Stimulated activated CD8-positive, alpha-beta memory T cell treated with anti-CD3 and anti-CD28 coated beads, Interleukin-7, amount 100 ng/mL, for 48 hours (primary cell): ENCODE measurements at places on chromosomes 3 and 15.

DNA sequence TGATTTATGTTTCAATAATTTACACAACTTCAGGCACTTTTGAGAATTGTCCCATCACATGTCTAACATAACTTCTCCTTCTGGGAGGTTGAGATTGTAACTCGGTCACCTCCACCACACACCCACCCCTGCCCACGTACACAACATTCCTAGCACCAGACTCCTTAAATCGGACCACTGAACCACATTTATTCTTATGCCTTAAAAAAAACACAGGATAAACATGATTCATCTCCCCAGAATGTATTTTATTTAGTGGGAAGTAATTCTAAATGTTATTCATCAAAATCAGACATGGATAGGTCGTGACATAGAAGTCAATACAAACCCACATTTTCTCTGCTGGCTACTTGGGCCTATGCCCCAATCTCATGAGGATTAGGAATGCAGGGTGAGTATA lies 3.0 kb downstream of the SNTN start:
- no peak for DNase-seq

DNA sequence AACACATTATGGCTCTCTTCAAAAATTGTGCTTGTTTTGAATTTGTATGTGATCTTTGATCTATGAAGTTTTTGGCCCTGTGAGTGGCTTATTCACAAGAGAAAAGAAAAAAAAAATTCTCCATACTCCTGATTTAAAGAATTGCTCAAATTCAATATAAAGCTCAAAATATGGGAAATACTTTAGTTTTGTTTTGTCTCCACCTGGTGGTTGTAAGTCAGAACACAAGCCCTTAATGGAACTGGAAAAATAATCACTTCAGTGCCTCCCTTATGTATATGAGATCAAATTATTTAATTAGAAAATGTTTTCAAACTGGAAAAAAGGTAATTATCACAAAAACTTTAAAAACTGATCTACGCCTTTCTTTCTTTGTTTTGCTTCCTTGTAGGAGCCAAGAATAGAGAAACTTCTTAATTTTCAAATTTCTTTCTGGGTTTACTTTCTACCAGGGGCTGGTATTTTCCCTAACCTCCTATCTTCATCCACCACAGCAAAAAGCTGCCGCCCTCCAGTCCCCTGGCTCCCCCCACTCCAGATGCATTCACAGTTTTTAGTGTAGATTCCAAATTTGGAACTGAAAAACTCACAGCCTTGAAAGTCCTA lies 50.6 kb downstream of the SERP1 start:
- DNase-seq, result no peak

GRCh38 chr3:99499235-99500158 lies 138.9 kb upstream of the COL8A1 start:
- DNase-seq, result no peak

DNA sequence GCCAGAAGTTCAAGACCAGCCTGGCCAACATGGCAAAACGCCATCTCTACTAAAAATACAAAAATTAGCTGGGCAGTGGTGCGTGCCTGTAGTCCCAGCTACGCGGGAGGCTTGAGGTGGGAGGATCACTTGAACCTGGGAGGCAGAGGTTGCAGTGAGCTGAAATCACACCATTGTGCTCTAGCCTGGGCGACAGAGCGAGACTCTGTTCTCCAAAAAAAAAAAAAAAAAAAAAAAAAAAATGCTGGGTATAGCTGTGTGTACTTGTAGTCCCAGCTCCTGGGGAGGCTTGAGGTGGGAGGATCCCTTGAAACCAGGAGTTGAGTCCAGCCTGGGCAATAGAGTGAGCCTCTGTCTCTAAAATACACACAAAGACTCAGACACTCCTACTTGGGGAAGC lies 32.0 kb downstream of the PPP1R2 start:
- no peak for DNase-seq

GRCh38 chr3:40720863-40721262 lies 196.1 kb downstream of the ZNF621 start:
- DNase-seq, result no peak

- no peak for DNase-seq
These were observed 11.5 kb downstream of the PLA2G4F start for GRCh38 chr15:42144841-42145375.

DNA sequence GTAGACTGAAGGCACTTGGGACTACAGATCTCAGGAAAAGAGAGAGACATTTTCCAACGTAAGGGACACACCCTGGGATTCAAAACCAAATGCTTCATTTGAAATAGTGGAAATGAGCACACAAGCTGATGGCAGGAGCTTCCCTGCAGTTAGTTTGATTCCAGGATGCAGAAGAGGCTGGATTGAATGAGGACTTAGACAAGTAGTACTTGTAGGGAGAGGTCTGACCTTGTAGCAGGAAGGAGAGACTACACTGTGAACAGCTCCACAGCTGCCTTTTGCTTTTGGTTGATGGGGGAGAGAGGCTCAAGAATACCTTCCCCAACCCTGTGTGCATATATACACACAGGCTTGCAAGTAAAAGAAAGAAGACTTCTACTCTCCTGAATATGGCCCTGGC lies 51.5 kb downstream of the PDE8A start:
- no peak for DNase-seq

DNA sequence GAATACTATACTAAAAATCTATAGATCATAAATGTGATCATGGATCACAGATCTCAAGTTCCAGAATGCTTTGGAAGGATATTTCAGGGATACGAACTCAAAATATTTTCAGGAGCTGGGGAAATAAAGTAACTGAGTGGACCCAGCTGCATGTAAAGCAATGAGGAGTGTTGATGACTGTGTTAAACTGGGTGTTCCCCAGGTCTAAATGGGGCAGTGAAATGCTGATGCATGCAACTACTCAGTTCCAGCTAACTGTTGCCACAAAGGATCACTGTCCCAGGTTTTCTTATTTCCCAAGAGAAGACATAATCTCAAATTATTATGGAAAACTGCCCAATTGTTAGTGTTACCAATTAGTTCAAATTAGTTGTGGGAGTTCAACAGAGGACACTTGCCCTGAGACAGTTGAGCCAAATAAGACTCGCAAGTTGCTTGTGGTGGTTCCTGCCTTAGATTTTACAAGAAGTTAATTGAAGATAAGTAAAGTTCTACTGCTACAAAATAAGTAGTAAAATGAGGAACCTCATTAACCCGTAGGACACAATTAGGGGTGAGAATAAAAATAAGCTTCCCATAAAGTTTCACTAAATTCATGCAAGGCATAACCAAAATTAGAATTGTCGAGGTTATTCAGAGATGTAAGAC lies 66.3 kb upstream of the IL12A start:
- no peak for DNase-seq

DNA sequence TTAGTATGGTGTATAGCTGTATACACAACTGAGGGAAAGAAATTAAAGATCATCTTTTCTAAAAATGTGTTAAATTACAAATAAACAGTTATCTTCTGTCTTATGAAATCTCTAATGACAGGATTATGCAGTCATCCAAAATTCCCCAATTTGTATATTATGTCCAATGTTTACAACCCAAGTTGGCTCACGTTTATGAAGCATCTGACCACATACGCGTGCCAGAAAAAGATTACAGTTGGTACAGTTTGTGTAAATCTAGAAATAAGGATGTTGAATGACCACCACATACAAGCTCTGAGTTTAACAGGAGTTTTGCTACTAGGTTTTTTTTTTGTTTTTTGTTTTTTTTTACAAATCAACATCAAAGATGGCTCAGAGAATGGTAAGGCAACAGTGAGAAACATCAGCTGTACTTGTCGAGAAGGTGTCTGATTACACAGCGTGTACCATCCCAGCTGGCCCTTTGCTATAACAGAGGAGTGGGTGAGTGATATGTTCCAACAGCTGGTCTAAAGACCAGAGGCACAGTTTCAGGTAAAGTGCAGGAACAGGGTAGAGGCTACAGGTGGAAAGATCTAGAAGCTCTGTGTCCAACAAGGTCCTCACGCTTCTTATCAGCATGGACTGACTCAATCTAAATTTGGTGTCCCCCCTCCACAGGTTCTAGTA lies 47.1 kb downstream of the USF3 start:
- no peak for DNase-seq

DNA sequence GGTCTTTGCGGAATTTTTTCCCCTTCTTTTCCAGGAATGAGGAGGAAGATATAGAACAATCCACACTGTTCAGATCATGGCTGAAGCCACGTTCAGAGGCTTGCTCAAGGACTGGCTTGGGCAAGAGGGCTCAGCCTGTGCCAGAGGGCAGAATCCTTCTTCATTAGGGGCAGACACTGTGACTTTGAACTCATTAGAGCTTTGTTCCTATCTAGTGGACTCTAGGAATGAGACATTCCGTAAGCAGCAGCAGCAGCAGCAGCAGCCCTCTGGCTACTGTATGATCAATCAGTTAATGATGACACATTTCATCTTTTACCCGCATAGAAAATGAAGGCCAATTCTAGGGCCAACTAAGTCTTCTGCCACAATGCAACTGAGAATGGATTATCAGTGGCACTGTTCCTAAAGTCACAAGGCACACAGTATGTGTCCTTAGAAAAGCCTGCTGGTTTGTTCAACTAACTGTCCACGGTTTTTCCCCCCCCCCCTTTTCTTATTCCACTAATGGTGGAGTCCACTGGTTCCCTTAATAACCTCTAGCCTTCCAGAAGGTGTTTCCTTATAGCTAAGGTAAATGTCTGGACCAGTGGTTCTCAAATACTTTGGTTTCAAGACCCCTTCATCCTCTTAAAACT lies 1.7 kb upstream of the RAB8B start:
- DNase-seq, result no peak

DNA sequence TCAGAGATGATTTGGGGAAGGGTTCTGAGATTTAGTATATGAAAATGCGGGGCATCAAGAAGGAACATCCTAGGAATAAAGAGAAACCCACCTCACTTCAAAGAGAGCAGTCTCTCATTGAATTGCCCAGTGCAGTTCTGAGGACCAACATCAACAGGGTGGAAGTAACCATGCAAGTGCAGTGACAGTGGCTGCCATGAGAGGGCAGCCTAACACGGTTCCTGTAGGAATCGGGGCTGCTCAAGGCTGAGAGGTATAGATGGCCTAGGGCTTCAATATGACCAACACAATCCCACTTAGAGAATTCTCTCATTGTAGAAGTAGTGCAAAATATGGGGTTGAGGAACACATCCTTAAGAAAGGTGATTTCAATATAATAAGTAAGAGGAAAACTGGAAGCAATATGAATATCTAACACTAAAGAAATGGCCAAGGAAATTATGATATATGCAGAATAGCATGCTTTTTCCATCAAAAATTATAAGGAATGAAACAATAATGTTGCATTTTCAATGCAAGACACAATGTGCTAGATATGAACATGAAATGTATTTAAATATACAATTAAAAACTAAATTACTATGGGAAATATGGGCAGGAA lies 51.1 kb upstream of the ARRDC4 start:
- DNase-seq, result no peak

GRCh38 chr3:14077310-14077709 lies 47.4 kb downstream of the CHCHD4 start:
- no peak for DNase-seq

DNA sequence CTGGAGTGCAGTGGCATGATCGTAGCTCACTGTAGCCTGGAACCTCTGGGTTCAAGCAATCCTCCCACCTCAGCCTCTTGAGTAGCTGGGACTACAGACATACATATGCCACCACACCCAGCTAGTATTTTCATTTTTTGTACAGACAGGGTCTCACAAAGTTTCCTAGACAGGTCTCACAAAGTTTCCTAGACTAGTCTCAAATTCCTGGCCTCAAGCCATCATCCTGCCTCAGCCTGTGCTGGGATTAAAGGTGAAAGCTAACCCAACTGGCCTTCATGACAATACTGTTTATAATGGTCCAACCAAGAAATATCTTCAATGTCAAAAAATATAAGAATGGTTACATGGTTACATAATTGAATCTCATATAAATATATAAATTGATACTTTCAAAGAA lies 24.0 kb downstream of the GPR176 start:
- no peak for DNase-seq

DNA sequence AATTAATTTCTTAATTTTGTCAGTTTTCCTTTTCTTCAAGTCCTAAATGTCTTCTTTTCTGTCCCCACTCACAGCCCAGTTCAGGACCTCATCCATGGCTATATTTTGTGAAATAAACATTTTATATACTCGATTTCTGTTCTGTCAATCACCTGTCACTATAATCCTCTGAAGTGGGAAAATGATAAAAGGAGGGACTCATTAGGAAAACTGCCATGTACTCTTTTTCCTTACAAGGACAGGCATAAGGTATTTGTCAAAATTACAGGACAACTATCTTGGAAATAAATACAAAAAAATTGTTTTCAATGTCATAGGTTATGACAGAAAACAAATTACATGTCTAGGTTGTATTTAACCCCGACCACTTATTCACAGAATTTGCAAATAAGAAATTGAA lies 240.1 kb upstream of the CBLB start:
- DNase-seq, result no peak

GRCh38 chr3:156424758-156425157 lies 130.2 kb downstream of the SSR3 start:
- no peak for DNase-seq
